ENCODE measurements at places on chromosomes 11 and 22. TPM values are rescaled to one million over a fixed set of nuclear protein-coding genes. Genes with fewer than 3 reads are reported as not detected.

- no peak for DNase-seq
Measured at GRCh38 chr22:39719559-39720450, 149.3 kb downstream of the CACNA1I start.

DNA sequence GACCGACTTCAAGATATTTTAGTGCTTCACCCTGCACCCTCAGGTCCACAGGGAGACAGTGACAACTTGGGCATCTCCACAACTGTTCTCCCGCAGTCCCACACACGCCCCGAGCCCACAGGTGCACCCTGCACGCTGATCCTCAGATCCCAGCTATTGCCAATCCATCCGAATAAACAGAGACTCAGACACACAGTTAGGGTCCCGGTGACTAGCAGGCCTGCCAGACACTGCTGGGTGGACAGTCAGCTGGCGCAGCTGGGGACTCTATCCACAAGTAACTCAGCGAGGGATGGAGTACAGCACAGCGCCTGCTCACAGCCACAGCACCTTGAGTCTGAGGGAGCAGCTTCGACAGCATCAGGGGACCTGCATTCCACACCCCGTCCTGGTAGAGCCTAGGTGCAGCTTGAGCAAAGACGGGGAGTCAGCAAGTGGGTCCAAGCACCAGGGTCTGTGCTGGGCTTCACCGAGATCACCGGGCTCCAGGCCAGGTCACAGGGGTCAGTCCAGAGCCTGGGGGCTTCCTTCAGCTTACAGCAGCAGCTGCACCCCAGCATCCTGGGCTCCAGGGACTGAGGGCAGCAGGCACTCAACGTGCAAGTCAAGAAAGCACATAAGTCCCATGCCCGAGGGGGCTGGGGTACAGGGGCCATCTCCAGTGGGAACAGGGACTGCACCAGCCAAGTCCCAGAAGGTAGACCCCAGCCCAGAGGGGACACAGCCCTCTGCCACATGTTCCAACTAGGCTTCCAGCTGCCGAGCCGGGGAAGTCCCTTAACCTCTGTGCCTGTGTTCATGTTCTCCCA, 7.6 kb downstream of the RPL3 start:
- no peak for DNase-seq

- DNase-seq: no peak
Measured at GRCh38 chr22:35726398-35726797, 8.7 kb downstream of the APOL5 start.

DNA sequence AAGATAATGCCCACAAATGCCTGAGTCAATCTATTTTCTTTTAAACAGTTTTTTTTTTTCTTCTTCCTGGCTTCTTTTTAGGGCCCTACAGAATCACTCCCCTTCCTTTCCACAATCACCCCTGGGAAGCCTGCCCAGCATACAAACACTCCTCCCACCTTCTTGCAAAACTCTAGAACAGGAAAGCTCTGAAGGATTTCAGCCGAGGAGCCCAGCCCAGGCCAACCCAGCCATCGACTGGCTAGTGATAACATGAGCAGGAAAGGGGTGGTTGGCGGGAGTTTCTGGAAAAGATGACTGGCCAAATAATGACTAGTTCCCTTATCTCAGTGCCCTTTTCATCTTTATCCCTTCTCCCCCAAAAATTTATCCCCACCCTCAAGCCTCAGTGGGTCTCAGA, 68.2 kb downstream of the USP35 start:
- DNase-seq: peak; percentile 93

DNA sequence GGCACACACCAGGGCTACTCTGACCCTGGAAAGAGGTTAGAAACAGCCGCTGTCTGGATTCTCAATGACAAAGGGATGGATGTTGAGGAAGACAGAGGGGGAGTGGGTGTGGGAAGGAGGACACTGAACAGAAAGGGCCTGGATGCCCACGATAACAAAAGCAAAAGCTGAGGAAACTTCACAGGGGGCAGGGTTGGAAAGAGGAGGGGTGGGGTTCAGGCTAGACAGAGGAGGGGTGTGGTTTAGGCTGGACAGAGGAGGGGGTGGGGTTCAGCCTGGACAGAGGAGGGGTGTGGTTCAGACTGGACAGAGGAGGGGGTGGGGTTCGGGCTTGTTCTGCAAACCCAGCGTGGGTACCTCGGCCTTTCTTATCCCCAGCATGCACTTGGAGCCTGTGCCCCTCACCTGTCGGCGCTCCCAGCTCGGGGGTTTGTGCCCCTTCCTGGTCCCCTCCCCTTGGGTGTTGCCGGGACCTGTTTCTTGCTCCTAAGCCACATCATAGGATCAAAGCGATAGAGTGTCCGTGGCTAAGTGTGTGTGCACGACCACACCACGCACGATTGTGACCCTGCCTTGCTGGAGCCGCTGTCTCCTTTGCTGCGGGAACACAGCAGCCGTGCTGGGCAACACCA, 75.6 kb downstream of the BRD1 start:
- no peak for DNase-seq

DNA sequence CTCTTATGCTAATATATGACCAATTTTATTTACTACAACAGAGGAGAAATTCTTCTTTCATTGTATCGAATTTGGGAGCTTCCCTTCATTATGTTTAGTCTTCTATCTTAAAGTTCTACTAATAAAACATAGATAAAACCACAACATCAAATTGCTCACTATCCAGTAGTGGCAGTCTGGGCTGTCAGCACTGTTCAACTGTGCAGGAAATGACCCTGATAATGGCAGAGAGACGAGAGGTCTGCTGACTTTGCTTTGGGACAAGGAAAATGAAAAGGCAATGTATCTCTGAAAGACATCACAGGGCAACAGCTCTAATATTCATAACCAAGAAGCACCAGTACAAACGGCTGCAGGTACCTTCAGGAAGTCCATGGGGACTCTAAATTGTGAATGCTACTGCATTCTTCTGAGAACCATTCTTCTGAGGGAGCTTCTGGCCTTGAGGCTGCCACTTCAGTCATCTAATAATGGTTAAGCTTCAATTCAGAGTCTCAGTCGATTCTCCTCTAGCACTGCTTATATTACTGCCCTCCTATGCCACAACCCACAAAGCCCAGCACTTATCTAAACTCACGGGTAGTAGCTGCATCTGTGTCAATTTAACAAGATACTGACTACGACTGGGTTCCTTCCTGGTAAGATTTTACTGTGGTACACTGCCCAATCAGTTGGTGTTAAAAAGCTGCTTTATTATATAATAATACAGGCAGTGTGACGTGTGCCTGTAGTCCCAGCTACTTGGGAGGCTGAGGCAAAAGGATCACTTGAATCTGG, 44.2 kb downstream of the CKAP5 start:
- DNase-seq: no peak

DNA sequence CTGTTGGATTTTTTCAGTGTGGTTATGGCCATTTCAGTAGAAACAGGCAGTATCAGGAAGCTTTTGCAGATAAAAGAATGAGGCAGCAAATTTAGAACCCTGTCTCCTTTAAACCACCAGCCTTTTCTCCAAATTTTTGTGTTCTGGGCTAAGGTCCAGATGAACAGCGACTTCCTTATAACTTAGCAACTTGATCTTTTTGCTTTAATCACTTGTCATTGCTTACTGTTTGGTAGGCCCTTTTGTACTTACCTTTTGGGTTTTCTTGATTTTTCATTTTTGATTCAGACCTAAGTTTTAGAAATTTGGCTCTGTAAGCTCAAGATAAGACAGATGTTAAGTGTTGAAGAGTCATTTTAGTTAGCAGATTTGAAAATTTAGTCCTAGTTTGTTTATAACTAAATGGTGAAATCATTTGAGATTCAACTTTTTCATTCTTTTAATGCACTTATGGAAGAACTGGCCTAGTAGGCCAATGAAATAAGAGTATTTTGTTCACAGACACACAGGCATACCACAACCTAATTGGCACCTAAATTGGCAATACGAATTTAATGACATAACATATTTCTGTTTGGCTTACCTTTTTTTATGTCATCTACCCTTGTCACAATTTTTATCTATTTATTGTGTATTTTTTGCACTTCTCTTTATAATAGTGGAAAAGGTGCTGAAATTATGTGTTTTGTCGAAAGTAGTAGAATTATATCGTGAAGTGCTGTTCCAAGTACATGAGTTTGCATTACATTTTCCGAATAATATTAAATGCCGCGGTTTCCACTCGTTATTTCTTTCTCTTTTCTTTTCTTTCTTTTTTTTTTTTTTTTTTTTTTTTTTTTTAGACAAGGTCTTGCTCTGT, 2.1 kb downstream of the RTN3 start:
- no peak for DNase-seq

GRCh38 chr22:17589810-17590375, 26.6 kb downstream of the SLC25A18 start:
- no peak for DNase-seq

DNA sequence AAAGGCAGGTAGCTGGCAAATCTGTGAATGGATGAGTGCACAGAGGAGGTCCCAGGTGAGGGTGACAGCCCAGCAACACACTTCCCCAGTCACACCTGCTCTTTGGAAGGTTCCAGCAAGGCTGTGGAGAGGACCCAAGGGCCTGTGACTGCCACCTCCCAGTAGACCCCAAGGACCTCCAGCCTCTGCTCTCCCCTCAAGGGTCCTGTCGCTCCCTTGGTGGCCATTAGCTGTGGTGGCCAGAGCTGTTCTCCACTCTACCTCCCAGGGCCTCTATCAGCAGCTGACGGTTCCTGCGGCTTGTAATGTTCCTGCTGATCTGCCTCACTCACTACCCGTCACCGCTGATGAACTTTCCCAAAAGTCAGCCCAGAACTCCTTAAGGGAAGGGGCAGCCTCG, 93.0 kb downstream of the SWAP70 start:
- no peak for DNase-seq

KCTD17 gene
- 24.8 TPM for total RNA-seq

FOLR2 gene
- 40.3 TPM for total RNA-seq

CUL5 gene
- total RNA-seq: 35.1 TPM

KIRREL3 gene
- 0.74 TPM for total RNA-seq
